ENCODE measurements at places on chromosomes 13 and 19.

GRCh38 chr13:87677043-87677495 is 5.9 kb downstream of the SLITRK5 start:
- DNase-seq: no peak

- no peak for DNase-seq
These were observed 14.5 kb upstream of the TPP2 start for GRCh38 chr13:102582256-102582655.

DNA sequence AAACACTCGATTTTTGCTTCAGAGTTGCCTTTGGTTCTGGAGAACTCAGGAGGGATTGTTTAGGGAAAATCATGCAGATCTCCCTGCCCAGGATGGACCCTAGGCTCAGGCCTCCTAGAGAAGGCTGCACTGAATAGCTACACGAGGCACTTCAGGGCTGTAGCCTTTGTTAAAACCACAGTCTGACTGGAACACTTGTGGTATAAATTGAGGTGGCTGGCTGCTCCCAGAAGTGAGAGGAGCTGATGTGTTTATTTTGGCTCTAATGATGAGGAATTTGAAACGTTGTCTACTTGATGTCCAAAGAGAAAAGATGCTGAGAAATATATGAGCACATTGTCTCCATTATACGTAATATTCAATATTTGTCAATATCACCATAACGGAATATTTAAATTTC is 762.1 kb upstream of the ARGLU1 start:
- no peak for DNase-seq

- DNase-seq: peak; percentile 49
These were observed 1.3 kb upstream of the CEACAM6 start for GRCh38 chr19:41753936-41754529.

DNA sequence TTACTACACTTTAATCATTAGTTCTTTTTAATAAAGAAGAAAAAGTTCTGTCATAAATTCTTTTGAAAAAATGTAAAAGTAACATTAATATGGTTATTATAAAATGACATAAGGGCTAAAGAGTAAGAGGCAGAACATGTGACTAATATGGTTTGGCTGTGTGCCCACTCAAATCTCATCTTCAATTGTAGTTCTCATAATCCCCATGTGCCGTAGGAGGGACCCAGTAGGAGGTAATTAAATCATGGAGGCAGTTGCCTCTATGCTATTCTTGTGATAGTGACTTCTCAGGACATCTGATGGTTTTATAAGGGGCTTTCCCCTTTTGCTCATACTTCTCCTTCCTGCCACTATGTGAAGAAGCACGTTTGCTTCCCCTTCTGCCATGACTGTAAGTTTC is 104.5 kb downstream of the UGGT2 start:
- DNase-seq: no peak

GRCh38 chr19:29952177-29952576 is 10.1 kb downstream of the URI1 start:
- DNase-seq: no peak

DNA sequence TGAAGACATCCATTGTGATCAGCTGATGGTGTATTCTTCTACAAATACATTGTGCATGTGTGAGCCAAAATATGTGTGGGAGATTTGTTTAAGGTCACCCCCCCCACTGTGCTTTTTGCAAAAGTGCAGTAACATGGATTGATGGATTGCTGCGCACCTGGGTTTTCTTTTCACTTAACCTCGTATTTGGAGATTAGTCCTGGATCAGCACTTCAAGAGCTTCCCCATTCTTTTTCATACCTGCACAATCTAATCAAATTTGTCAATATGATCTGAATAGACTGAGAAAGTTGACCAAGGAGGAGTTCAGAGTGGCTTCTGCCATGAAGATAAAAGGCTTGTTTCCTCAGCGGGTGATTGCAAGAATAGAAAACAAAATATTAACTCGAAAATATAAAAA is 23.7 kb downstream of the NAA16 start:
- DNase-seq: no peak

- no peak for DNase-seq
These were observed 9.6 kb downstream of the C19orf18 start for GRCh38 chr19:57964761-57965160.
